ENCODE measurements at places on chromosomes 5 and 9.

DNA sequence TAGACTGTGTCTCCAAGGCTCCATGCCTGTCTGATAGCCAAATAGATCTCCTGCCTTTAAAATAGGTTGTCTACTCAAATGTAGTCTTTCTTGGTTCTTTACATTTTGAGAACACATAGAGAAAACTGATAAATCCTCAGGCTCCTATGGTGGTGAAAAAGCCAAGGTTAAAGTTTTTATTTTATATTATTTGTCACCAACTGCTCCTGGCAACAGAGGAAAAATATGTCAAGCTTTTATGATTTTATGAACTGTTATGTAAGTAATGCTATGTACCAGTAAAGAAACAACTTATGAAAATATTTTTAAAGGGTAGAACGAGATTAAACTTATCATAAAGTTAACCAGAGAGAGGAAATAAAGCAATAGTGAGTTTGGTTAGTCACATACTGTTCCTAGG is 222.8 kb downstream of the NR2F1-AS1 start:
- no peak for DNase-seq

DNA sequence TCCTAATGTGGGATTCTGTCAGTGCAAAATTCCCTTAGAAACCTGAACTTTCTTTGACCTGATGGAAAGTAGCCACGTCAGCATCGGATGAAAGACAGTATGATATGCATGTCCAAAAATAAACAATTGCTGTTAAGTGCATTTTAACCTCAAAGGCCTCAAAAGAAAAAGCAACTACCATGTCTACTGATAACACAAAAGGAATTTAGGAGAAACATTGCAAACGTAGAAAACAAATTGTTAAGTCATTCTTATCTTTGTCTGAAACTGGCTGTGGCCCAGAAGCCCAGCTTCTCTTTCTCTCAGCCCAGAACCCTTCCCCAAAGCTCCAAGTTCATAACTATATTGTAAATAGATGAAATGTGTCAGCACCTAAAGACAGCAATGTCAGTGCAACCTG is 11.1 kb upstream of the LHFPL2 start:
- no peak for DNase-seq

DNA sequence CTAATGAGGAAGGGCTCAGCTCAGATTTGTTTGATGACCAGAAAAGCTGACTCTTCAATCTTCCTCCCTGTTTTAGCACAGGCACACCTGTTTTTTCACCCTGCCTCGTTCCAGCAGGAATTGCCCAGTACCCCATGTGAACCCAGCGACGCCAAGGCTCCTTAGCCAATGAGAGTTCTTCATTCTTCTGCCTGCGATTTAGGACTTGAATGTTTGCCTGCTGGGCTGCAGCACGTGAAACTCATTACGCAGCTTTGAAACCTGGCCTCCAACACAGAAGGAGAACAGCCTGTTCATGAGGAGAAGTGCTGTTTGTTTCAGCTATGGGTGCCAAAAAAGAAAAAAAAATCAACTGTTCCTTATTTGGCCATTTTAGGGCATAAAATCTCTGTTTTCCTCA is 315.5 kb downstream of the TRPM3 start:
- no peak for DNase-seq

DNA sequence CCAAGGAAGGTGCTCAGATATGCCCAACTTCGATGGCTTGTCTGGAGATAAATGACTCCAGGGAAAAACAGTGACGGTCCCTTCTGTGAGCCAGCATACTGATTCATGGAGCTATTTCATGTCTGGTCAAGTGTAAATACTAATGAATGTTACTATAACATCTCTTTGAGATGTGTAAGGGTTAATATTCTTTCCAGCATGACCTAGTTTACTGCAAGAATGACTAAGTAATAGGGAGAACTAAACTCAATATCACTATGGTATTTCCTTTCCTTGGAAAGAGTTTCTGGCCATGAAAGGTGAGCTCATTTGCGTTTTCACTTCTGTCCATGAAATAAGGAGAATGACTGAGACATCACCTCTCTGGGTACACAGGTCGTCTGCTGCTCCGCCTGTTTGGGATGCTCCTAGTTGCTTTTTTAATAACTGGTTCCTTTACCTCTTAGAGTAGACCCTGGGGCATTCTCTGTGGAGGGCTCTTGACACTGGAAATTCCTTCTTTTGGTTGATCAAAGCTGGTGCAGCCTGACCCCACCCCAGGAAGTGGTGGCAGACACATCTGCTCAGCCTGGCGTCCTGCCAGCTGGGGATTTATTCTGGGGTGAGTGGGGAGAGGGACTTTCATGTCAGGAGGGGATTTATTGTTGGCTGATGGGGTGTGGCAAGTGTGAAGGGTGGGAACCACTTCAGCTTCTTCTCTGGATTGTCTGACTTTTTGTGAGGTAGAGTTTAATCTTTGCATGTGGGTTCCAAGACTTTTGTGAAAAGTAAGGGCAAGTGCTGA is 250.0 kb upstream of the MPDZ start:
- DNase-seq: peak; percentile 33
